Brain (organoid and tissue), 16 donors: ENCODE measurements at places on chromosomes 1 and 21. TPM values are rescaled to one million over a fixed set of nuclear protein-coding genes. Genes with fewer than 3 reads are reported as not detected.

The C1orf87 gene
- polyA plus RNA-seq, result not detected

The AHCTF1 gene
- 6.7 TPM for polyA plus RNA-seq

The PLPPR4 gene
- polyA plus RNA-seq, result 7.7 TPM

The PIK3R3 gene
- polyA plus RNA-seq, result 43.0 TPM

The PSRC1 gene
- polyA plus RNA-seq, result 77.5 TPM

The RGS13 gene
- polyA plus RNA-seq, result not detected
